Germinal center (tissue), 1 donor: ENCODE measurements at places on chromosomes 16 and 17.
A peak's percentile ranks its signal among the peaks of the same experiment; 100 is the strongest.

DNA sequence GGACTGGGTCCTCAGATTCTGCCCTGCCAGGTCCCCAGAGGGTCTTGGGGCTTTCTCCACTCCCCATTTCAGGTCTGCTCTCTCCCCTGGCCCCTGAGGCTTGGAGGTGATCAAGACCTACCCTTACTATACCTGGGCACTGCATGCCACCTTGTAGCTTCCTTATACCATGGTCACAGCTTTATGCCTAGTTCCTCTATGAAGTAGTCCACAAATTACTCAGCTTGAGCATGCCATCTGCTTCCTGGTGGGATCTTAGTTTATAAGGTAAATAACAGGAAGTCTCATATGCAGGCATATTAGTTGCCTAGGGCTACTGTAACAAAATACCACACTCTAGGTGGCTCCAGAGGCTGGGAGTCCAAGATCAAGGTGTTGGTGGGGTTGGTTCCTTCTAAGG, 11.0 kb upstream of the PMFBP1 start:
- DNase-seq: no peak

DNA sequence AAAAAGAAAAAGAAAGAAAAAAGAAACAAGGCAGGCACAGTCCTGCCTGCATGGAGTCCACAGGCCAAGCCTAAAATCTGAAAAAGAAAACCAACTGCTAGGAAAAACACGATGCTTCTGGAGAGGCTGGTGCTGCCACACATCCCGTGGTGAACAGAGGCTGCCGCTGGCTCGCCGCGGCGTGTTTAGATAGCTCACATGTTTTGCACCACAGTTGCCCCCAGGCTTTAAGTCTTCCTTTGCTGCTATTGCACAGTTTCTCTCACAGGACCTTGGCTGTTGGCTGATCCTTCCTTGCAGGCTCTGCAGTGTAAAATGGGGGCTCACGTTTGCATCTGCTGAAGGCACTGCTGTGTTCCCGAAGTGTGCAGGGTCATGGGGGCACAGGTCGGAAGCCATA, 8.6 kb downstream of the SLC6A4 start:
- no peak for DNase-seq

GRCh38 chr16:21145738-21146137, 4.9 kb downstream of the DNAH3 start:
- DNase-seq: no peak

GRCh38 chr17:28896884-28897768, at the start of gene FLOT2:
TSS of gene FLOT2 (minus strand) at chr17:28897733. CDS start at chr17:28897574, 159 bp downstream.
- peak; percentile 66 for DNase-seq

- DNase-seq: no peak
Observed at GRCh38 chr17:63189930-63190329, 223.9 kb downstream of the TANC2 start.

GRCh38 chr17:36600936-36601302, 464 bp upstream of the MRM1 start:
- DNase-seq: no peak

DNA sequence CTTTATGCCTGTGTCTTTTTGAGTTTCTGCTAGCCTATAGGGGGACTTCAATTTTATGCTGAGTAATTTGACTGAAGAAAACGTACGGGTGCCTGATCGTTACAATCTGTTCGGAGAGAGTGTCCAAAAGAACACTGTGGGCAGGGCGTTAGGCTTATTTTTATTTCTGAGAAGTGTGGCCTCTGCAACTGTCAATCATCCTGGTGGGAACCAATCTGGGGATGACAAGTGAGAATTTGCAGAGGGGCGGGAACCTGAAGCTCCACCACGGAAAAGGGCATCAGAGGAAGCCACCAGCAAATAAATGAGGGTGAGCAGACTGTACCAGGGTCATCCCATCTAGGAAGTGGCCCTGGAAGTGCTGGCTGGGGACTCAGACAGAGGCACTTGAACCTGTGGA, 12.0 kb upstream of the CDYL2 start:
- DNase-seq: no peak

GRCh38 chr17:36602924-36603384, 1.6 kb downstream of the MRM1 start:
- peak; percentile 78 for DNase-seq

- DNase-seq: peak; percentile 84
Observed at GRCh38 chr17:1643293-1643998, 2.1 kb downstream of the SCARF1 start.

DNA sequence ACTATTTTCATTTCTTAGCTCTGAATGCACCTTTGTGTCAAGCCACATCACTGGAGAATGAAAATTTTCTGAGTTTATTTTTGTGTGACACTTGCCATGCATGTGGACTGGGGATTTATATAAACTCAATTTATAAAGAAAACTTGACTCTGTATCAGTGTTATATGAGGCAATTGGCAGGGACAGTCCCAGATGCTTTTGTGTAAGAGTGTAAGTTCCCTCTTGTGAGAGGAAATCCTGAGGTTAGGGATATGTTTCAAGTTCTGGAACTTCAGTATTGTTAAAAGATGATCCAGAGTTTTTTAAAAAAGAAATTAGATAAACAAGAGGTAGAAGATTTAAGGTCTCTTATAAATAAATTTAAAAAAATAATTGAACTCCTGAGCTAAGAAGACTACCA, 10.9 kb upstream of the CCL8 start:
- DNase-seq: no peak

DNA sequence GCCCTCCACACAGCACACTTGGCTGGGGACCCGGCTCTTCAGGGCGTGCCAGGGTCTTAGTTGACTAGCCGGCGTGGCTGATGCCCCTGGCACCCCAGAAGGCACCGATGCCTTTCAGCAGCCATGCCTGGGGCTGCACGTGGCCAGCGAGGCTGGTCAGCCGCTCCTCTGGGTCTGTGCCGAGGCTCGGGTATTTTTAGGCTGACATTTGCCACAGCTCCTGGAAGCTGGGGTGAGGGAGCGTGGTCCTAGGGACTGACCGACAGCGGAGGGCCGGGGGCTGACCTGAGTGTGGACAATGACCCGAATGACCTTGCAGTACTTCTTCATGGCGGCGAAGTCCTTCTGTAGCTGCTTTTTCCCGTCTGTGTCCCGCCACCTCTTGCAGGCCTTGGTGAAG, 3.9 kb downstream of the RPL3L start:
- no peak for DNase-seq

GRCh38 chr16:61908426-61908825, 127.8 kb downstream of the CDH8 start:
- DNase-seq: no peak

GRCh38 chr17:61621317-61621716, 30.3 kb upstream of the NACA2 start:
- no peak for DNase-seq

GRCh38 chr16:81481207-81481821, 36.7 kb downstream of the CMIP start:
- DNase-seq: peak; percentile 85

GRCh38 chr17:77963441-77963840, 4.9 kb downstream of the TNRC6C start:
- no peak for DNase-seq

DNA sequence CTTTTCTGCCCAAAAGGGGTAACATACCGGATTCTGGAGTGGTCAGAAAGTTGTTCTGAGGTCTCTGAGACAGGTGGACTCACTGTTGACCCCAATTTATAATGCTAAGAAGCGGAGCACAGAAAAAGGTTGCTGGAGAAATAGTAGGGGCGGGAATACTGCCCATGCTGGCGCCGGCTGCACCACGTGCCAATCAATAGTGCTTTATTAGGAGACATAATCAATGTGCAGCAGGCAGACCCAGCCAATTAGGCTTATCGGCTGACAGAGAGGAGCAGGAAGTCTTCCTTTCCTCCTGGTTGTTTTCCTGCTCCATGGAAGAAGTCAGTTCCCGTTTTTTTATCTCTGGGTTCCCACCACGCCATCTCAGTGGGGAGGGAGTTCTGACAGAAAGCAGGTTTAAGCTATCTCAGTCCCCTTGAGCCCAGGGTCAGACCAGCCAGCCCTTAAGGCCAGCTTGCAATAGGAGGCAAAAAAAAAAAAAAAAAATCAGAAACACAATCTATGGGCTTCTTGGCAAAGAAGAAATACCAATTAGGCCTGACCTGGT, 68.2 kb upstream of the IRX6 start:
- DNase-seq: no peak

GRCh38 chr17:78904371-78904770, 1.4 kb upstream of the CEP295NL start:
- no peak for DNase-seq

- no peak for DNase-seq
Observed at GRCh38 chr17:49076573-49077384, 55.8 kb upstream of the B4GALNT2 start.

GRCh38 chr17:1082579-1082978, 85.7 kb downstream of the TIMM22 start:
- no peak for DNase-seq

DNA sequence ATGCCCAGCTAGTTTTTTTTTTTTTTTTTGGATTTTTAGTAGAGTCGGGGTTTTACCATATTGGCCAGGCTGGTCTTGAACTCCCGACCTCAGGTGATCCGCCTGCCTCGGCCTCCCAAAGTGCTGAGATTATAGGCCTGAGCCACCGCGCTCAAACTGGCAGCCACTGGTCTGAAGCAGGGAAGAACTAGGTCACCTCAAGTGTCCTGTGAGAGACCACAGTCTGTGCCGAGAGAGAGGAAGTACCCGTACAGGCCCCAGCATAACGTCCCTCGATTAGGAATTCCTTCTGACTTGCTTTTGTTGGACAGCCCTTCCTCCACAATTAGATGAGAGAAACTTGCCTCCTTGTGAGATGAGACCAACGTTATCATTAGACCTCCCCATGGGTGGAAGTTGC, 13.7 kb upstream of the CD300E start:
- no peak for DNase-seq

DNA sequence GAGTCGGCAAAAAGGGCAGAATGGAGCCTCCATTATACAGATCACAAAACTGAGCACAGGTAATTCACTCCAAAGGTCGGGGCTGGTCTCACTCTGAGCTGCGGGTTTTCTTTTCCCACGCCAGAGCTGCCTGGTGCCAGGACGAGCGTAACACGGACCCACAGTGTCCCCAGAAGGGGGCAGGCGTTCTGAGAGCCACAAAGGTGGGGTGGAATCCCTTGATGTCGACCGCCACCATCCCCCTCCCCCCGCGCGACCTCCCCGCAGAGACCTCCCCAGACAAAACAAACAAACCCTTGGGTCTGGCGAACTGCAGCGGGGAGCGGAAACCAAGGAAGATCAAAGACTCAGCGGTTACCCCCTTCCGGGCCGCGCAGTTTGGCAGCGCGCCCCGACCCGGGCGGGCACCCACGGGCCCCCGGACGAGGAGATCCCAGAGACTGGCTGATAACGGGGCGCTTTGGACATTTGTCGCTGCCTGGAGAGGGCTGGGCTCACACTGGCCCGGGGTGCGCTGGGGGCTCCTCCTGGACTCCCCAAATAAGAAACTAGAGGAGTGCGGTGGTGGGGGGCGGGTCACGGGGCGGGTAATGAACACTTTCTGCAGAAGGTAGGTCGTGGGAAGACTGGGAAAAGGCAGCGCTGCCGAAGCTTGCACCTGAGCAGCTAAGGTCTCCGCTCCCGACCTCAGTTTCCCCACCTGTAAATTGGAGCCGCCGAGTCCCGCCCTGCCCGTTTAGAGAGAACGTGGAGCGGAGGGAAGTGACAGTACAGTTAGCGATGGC, 664 bp upstream of the NKD1 start:
- peak; percentile 60 for DNase-seq

GRCh38 chr16:66832661-66833305, 2.0 kb upstream of the NAE1 start:
- no peak for DNase-seq

DNA sequence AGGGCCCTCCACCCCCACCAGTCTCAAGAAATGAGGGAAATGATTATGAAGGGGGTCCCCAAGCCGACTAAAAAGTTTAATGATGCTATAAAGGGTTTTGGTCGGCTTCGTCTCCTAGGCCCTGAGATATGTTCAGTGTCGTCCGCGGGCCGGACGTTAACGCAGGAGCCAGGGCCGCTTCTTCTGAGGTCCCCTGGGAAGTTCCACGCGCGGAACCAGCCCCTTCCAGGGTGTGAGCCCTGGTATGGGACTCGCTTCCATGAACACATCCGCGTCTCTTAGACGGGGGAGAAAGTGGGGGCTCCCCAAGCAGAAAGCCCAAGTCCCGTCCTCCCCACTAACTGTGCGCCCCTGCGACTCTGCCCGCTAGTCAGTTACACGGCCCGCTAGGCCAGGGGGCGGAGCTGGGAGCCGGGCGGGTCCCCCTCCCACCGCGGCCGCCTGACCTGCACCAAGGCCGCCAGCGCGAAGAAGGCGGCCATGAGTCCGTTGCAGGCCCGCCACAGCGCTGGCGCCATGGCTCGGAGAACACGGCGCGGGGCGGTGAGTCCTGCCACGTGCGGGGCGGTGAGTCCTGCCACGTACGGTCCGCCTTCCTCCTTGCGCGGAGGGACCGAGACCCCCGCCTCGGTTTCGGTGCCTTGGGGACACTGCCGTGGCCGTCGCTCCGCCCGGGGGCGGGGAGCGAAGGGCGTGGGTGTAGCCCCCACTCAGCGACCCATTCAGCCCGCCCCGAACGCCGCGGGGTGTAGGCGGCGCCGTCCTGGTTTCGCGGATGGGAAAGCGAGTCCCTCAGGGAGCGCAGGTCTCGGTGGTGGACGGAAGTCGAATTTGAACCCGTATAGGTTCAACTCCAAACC, at the start of gene TMEM220:
TMEM220 (minus strand) TSS at position 690 of the 860 bp plus-strand sequence; CDS start at position 518, 172 bp downstream.
- peak; percentile 25 for DNase-seq

DNA sequence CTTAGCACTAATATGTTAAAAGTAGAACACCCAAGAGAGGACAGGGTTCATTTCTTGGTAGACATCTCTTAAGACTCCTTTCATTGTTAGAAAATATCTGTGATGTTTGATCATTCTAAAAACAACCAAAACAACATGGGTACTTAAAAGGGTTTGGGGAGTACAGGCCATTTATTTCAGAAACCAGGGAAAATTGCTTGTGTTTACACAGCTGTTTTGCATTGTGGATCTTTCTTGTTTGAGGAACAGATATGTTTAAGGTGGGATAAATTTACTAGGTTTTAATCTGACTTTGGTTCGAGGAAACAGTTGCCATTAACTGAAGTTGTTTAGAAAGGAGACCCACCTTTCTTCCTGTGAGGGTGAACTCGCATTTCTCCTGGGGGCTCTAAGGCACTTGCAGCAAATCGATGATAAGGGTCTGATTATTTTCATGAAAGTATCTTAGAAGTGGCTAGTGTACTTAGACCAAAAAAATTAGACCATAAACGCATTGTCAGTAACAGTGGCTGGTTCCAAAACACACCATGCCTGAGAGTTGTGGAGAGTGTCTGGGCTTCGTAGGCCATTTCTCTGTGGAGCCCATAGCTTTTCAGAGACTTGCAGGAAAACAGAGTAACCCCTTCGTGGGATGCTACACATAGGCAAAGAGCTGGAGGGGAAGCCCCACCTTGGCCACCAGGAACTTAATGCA, 17.6 kb downstream of the CLUAP1 start:
- no peak for DNase-seq
